NCI-H446 treated with DMSO at 0.1 percent for 48 hours (cell line): ENCODE measurements at places on chromosomes 2 and 18.

- no peak for DNase-seq
Measured at GRCh38 chr2:133139847-133140533, 428.3 kb downstream of the NCKAP5 start.

DNA sequence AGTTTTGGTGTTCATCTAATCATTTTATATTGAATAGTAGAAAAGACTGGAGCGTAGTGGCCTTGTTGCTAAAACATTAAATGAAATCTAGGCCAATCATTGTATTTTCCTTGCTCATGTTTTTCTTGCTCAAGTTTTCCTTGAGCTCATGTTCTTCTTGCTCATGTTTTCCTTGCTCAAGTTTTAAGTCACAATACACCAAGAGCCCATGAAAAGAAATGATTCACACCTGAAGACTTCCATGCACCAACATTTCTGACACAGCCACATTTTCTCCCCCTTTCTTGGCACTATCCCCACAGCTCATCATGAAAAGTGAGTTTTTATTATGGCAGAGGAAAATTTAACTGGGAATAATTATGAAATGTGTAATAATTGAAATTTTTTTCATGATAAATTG, 92.0 kb downstream of the LRP1B start:
- no peak for DNase-seq

DNA sequence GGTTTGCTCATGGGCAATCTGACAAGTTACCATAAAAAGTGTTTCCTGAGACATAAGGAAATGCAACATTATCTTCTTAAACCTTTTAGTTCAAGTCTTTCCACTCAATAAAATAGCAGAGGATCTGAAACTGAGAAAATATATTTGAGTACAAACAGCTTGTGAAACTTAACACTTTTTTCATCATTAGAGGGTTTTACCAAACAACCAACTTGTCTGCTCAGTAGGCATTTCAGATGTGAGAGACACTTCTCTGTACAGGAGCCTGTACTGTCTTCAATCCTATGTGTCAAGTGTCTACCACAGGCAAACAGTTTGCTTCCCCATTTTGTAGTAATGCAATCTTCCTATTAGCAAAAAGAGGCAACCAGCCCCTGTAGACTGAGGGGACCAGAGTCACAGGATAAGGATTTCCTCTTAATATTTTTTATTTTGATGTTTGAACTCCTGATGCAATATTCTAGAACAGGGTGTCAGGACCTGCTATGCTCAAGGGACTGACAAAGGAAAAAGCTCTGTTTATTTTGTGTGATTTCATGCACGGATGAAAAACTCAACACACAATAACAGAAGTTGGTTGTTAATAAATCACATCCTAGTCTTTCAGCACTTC, 159.1 kb upstream of the LHCGR start:
- no peak for DNase-seq

GRCh38 chr2:205806143-205806905, 124.0 kb downstream of the NRP2 start:
- DNase-seq: no peak

DNA sequence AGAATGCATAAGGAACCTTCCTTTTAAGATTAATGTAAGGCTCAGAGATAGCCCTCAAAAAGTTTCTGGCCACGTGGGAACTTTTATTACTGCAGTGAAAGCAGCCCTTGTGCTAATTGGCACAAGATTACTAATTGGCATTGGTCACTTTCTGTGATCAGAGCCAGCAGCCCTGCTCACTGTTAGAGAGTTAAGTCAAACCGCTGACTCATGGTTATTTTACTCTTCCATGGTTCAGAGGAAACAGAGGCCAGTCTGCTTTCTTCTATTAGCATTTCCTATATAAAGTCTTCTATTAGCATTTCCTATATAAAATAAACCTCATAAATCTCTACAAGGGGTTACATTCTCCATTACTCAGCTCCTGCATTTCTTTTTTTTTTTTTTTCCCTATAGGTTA, 1.5 kb upstream of the SLC35G4 start:
- no peak for DNase-seq

- no peak for DNase-seq
Measured at GRCh38 chr2:96809951-96810782, 5.9 kb upstream of the CNNM3 start.

DNA sequence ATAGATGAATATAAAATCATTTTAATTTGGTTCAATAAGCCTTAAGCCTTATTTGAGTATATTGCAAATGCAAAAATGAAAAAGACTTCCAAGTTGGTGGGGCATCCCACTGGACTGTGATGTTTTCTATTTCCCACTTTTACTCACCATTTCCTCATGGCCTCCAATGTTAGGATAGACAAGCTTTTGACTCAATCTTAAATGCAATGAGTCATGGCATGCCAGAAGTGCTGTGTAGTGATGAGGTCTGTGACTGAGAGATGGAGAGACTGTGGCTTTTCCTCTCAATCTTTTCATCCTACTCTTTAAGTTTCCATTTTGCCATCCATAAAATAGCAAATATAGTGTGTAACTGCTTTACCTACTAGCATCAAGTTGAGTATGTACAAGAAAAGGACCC, 1401.2 kb upstream of the CELF4 start:
- DNase-seq: no peak

- DNase-seq: no peak
Measured at GRCh38 chr2:96737831-96738230, 2.0 kb downstream of the LMAN2L start.

DNA sequence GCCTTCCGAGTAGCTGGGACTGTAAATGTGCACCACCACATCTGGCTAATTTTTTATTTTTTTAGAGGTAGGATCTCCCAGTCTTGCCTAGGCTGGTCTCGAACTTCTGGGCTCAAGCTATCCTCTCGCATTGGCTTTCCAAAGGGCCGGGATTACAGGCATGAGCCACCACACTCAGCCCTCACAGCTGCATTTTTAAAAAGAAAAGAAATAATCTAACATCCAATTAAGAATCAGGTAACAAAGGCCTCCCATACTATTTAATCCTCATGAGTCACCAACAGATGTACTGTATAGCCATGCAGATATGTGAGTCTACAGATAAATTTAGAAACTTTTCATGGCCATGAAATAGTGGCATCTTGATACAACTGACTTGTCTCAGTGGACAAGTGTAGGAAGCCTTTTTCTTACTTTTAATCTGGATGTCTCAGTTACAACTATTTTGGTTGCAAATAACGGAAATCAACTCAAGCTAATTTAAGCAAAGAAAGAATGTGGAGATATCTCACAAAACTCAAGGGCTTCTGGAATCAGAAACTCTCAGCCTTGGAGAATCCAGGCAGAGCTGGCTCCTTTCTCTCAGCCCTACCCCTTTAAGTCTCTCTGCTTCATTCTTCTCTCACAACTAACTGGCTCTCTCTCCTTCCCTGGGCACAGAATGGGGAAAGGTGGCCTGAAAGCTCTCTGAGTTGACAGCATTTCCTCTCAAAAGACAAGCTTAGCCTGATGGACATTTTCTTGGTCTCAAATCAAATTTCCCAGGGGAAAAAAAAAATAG, 12.8 kb upstream of the PPM1B start:
- DNase-seq: no peak
